ENCODE measurements at places on chromosomes 7 and 10.

DNA sequence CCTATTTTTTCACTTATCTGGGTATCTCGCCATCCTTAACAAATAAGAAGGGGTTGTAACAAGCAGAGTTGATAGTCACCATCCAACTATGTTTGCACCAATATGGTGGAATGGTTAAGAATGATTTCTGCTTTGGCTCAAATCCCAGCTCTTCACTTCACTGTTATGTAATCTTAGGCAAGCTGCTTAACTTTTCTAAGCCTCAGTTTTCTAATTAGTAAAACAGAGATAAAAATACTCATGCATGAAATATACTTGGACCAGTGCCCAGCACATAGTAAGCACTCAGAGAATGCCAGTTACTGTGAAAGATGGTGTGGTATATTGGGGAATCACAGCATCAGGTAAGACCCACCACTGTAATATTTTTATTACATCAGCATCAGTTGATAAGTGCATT, 33.6 kb downstream of the ABCB1 start:
- DNase-seq: no peak

DNA sequence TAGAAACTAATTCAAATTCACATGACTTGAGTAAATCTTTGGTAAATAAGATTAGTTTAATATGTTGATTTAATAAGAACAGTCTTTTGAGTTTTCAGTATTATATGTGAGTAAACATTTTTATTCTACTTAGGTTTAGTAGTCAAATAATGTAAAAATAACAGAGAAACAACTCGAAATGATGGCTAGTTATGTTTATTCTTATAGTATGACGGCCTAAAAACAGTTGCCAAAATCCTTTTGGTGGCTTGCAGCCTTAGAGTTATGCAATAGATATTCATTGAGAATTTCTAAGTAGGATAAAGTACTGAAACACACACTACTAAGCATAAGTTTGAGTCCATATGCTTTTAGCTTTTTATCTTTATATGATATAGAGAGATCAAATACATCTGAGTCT, 184.8 kb downstream of the GNAI1 start:
- DNase-seq: no peak

GRCh38 chr10:118624747-118625146, 29.3 kb upstream of the PRLHR start:
- no peak for DNase-seq

DNA sequence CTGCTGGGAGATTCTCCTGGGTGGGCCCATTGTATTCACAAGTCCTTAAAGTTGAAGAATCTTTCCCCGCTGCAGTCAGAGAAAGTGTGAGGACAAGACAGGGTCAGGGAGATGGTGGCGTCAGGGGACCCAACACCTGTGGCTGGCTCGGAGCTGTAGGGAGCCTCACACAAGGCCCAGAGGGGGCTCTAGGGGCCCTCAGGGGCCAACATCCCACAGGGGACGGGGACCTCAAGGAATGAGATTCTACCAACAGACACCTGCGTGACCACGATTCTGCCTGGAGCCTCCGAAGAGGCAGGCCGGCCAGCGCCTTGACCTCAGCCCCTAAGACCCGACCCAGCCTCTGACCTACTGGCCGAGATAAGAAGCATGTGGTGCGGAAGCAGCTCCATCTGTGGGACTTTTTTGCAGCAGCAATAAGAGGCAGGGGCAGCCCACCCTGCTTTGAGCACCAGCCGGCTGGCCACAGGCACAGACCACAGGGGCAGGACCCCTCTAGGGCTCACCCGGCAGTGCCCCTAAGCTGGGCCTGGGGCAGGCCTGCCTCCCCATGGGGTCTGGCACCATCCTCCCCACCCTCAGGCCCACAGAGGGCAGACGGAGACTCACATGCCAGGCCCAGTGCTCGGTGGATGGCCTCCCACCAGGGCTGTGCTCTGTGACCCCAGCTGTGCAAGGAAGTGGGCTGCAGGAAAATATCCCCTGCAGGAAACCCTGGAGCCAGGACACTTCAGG, 13.2 kb downstream of the RASGEF1A start:
- DNase-seq: no peak

GRCh38 chr7:147813316-147813715, 777.2 kb upstream of the C7orf33 start:
- DNase-seq: no peak

- DNase-seq: no peak
These were observed 16.3 kb downstream of the ARHGAP12 start for GRCh38 chr10:31912289-31912688.

DNA sequence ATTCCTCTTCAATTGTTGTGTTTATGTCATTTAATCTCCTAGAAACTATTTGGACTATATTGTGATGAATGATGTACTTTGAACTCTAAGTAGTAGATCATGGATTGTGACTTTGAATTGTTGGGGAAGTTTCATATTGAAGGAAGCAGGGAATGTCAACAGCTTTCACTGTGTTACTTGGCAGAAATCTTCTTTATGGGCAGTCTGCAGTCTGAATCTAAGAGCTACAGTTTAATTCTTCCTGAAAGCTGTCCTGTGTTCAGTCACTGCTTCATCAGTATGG, 91.6 kb downstream of the PPP1R9A start:
- no peak for DNase-seq

GRCh38 chr7:118039963-118040489, 143.9 kb upstream of the LSM8 start:
- DNase-seq: no peak

DNA sequence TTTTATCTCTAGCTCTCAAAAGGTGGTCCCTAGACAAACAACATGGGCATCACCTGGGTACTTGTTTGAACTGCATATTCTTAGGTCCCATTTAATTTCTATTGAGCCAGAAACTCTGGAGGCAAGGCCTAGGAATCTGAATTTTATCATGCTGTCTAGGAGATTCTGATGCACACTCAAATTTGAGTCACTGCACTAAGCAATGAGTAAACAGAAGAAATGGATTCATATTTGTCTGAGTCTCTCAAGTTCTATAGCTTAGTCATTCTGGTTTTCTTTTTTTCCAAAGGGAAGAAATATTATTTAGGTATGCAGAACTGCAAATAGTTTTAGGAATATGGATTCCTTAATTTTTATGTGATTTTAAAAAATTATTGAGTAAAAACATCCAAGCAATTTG, 185.5 kb downstream of the SEMA3A start:
- no peak for DNase-seq

DNA sequence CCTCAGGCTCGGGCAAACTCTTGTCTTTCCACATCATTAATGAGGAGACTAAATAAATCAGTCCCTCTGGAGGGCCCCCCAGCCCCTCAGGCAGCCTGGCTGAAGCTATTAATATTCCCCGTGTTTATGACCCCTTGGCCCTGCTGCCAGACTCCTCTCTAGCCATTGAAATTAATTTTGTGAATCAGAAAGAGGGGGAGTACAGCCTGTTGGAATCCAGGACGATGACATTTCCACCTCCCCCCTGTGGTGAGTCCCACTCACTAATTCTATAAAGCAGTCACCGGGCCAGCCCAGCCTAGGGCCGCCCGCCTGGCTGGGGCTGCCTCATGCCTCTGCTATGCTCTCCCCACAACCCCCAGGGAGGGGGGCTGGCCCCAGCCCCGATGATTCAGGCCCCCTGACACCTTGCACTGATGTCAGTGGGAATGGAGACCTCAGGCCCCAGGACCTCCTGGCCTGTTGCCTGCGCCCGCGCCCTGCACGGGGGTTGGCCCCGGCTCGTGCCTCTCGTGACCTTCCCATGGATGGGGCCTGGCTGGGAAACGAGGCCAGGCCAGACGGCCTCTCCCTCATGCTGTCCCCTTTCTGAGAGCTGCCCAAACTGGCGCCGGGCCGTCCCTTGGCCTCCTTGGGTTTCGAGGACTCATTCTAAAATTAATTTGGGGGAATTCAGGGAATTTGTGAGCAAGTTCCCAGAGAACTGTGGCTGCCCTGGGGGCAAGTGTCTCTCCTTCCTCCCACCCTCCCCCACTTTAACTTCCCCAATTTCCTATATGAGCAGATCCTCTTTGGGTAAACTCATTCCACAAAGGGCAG, 34.0 kb downstream of the TMEM270 start:
- DNase-seq: no peak

GRCh38 chr10:68516766-68517165, 10.6 kb downstream of the SLC25A16 start:
- DNase-seq: no peak

DNA sequence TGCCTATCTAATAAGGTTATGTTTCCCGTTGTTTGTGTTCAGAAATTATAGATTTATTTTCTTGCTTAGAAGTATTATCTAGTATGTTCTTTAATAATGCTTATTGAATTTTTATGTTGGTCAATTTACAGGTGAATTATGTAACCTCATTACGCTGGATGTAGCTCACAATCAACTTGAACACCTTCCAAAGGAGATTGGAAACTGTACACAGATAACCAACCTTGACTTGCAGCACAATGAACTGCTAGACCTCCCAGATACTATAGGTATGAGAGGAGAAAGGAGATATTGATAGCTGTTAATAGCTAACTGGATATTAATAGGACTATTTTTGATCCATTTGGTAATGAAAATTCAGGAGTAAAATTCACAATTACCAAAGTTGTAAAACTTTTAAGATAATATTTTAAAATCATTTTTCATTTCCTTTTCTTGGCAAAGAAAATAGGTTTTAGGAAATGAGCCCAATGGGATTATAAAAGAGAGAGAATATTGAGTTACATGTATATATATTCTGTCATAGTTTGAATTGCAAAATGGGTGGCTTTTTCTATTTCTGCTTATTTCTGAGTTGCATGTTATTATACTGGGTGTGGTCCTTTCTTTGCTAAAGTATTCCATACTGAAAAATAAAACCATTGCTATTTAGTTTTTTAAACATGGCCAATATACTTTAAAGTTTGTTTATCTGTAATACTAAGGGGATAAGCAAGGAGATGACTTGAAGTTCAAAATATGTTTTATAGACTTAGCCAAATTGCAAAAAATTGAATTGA, 66.3 kb downstream of the SHOC2 start:
- no peak for DNase-seq

DNA sequence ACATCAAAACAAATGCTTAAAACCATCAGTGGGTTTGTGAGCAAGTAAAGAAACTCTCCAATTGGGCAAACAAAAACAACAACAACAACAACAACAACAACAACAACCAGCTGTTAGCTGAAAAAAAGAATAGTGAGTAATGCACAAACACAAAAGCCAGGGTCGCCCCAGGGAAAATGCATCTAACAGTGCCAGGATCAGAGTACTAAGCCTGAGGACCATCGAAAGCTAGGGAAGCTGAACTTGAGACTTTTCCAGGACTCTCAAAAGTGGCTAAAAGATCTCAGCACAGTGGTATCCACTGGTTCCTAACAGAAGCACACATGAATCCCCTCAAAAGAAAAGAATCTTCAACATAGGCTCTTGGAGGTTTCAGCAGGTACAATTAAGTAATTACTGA, 83.3 kb downstream of the CPXM2 start:
- no peak for DNase-seq

- peak; percentile 84 for DNase-seq
These were observed 75.1 kb downstream of the MAD1L1 start for GRCh38 chr7:2157473-2158279.

- no peak for DNase-seq
These were observed 89.1 kb downstream of the SMURF1 start for GRCh38 chr7:99054781-99055180.

DNA sequence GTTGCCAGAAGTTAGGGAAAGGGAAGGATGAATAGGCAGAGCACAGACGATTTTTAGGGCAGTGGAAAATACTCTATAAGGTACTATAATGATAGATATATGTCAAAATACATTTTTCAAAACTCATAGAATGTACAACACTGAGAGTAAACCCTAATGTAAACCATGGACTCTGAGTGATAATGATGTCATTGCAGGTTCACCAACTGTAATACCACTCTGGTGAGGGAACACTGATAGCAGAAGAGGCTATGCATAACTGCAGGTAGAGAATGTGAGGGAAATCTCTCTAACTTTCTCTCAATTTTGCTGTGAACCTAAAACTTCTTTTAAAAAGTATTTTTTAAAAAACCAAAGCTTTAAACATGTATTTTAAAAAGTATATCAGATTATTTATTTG, 22.1 kb downstream of the POT1 start:
- DNase-seq: no peak

- DNase-seq: no peak
These were observed 95.3 kb upstream of the CARD11 start for GRCh38 chr7:3138997-3139396.

Data from brain (organoid and tissue), 16 donors.